ENCODE measurements at places on chromosomes 7 and 10. TPM values are rescaled to one million over a fixed set of nuclear protein-coding genes. Genes with fewer than 3 reads are reported as not detected.

Gene CCDC172
- not detected for total RNA-seq

Gene THNSL1
- 5.6 TPM for total RNA-seq

Gene EBLN1
- total RNA-seq: not detected

Gene SPDYE8
- total RNA-seq: not detected

Gene DYDC2
- total RNA-seq: not detected

Gene CCL24
- total RNA-seq: not detected

Gene GIMAP6
- total RNA-seq: not detected

Gene XRCC2
- total RNA-seq: 25.0 TPM

Gene REEP3
- 42.3 TPM for total RNA-seq

Gene ZNF775
- 3.4 TPM for total RNA-seq

Gene DDC
- total RNA-seq: not detected

Gene SPDYE2B
- total RNA-seq: not detected

Gene IKZF1
- total RNA-seq: not detected

Gene GIMAP1
- not detected for total RNA-seq

Gene GTF2I
- 374 TPM for total RNA-seq

Gene TECPR1
- total RNA-seq: 27.4 TPM

Gene VENTX
- total RNA-seq: not detected

Gene CLDN4
- total RNA-seq: 602 TPM

Gene SDHAF3
- total RNA-seq: 27.4 TPM

Gene LRRC18
- not detected for total RNA-seq

Gene MCM10
- 24.5 TPM for total RNA-seq

Gene H2BK1
- total RNA-seq: not detected

Gene RBP4
- 0.57 TPM for total RNA-seq

Gene GALNT17
- total RNA-seq: not detected

Gene YAE1
- 22.3 TPM for total RNA-seq

Gene CCSER2
- 42.2 TPM for total RNA-seq

Gene LIPK
- total RNA-seq: not detected

Gene GPR15LG
- total RNA-seq: not detected

Gene C10orf143
- total RNA-seq: 2.8 TPM

Gene UBE2D1
- 24.0 TPM for total RNA-seq

Gene TBX20
- 1.1 TPM for total RNA-seq

Gene DRGX
- not detected for total RNA-seq

Gene PDK4
- 4.8 TPM for total RNA-seq

Gene BBS9
- total RNA-seq: 12.4 TPM

Gene AKR1B15
- 3.2 TPM for total RNA-seq

Gene STOX1
- 3.9 TPM for total RNA-seq

Gene TSPAN12
- 6.1 TPM for total RNA-seq

Gene SPDYE17
- total RNA-seq: not detected

Gene MLXIPL
- total RNA-seq: 24.9 TPM

Gene SYT15
- 1.9 TPM for total RNA-seq

Gene PON1
- not detected for total RNA-seq

Gene WNT2
- total RNA-seq: not detected

Gene PIK3AP1
- total RNA-seq: 1.7 TPM
